Heart right ventricle (tissue), 16 donors: ENCODE measurements at places on chromosomes 7 and 10. TPM values are rescaled to one million over a fixed set of nuclear protein-coding genes. Genes with fewer than 3 reads are reported as not detected.
A peak's percentile ranks its signal among the peaks of the same experiment; 100 is the strongest.

GRCh38 chr10:38038107-38038931 is 27.8 kb downstream of the ZNF33A start:
- DNase-seq, result no peak
- H3K4me1 ChIP-seq, result peaks cover 8% of the 10 kb centered on the region
- H3K27ac ChIP-seq, result no peak overlapping the region
- peak overlapping the region; percentile 24 for H3K4me3 ChIP-seq
- H3K36me3 ChIP-seq, result no peaks in the 10 kb centered on the region

- H3K4me3 ChIP-seq, result peak overlapping the region; percentile 56
- H3K27me3 ChIP-seq, result no peaks in the 10 kb centered on the region
- no peak overlapping the region for H3K27ac ChIP-seq
- no peaks in the 10 kb centered on the region for H3K36me3 ChIP-seq
- DNase-seq, result peak; percentile 15
- H3K4me1 ChIP-seq, result peaks cover 27% of the 10 kb centered on the region
Measured at GRCh38 chr10:116274064-116274904, 1.3 kb upstream of the GFRA1 start.

DNA sequence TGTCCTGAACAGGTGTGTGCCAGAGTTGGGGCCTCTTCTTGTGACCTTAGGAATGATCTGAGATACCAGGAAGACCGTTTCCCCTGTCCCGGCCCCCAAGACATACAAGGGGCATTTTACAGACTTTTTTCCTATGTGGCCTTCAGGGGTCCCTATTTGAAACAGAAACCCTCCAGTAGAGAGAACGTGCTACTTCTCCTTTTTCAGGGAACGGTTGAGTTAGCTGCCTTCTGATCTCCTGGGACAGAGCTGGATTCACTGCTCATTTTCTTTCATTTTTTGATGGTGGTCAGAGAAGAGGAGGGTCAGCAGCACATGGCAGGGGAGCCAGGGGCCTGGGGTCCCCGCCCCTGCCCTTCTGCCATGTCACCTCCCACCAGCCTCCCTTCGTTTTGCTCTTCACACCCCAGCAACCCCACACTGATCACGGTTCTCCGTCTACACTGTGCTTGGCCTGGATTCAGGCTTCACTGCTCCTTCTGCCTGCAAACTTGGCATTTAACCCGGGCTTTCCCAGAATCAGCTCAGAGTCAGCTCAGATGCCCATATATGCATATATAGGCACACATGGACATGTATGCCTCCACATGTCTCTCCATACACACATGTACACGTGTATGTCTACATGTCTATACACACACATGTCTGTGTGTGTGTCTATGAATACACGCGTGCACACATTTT is 138.1 kb upstream of the BTBD16 start:
- DNase-seq, result no peak
- H3K36me3 ChIP-seq, result no peaks in the 10 kb centered on the region
- H3K27ac ChIP-seq, result no peak overlapping the region
- no peak overlapping the region for H3K4me3 ChIP-seq
- peaks cover 79% of the 10 kb centered on the region for H3K4me1 ChIP-seq

DNA sequence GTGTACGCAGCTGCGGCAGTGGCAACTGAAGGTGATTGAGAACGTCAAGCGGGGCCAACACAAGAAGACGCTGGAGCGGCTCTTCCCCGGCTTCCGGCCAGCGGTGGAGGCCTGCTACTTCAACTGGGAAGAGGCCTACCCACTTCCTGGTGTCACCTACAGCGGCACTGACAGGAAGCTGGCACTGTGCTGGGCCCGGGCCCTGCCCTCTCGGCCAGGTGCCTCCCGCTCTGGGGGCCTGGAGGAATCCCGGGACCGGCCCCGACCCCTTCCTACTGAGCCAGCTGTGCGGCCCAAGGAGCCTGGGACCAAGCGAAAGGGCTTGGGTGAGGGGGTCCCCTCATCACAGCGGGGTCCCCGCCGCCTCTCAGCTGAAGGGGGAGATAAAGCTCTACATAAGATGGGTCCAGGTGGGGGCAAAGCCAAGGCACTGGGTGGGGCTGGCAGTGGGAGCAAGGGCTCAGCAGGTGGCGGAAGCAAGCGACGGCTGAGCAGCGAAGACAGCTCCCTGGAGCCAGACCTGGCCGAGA is 6.5 kb downstream of the ZSWIM8 start:
- no peak overlapping the region for H3K4me3 ChIP-seq
- peaks cover 22% of the 10 kb centered on the region for H3K4me1 ChIP-seq
- H3K27ac ChIP-seq, result no peak overlapping the region
- DNase-seq, result no peak
- H3K36me3 ChIP-seq, result peaks cover 87% of the 10 kb centered on the region

DNA sequence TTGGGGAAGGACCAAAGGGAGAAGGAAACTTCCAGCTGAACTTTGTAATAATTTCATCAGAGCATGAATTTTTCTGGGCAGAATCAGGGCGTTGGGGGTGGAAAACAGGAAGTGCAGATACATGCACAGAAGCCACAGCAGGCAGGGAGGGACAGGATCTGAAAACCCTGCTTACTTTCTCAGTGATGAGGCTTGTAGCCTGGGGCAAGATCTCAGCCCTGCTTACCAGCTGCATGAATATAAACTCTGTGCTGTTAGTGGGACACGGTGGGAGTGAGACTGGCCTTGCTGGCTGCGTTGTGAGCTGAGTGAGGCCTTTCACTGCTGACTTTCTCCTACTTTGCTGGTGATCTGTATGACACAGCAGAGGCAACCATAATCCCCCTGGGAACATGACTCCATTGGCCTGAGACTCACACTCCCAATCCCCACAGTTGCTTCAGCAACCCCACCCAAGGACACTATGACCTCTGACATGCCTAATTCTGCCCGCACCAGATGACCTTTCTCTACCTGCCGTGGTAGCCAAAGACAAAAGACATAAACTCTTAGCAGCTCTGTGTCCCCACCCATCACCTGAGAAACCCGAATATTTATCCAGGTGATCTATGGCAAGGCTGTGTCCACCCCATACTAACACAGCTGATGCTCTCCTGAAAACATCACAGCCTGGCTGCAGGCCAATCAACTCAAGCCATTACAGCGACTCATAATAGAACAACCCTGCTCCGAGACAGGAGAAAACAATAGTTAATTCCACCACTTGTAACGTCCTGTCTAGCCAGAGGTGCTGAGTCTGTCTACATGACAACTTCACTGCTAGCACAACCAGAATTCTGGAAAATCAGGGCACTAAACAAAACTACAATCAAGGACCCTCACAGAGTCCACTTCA is 190.7 kb upstream of the CHRM2 start:
- no peak overlapping the region for H3K27ac ChIP-seq
- no peaks in the 10 kb centered on the region for H3K27me3 ChIP-seq
- no peaks in the 10 kb centered on the region for H3K36me3 ChIP-seq

DNA sequence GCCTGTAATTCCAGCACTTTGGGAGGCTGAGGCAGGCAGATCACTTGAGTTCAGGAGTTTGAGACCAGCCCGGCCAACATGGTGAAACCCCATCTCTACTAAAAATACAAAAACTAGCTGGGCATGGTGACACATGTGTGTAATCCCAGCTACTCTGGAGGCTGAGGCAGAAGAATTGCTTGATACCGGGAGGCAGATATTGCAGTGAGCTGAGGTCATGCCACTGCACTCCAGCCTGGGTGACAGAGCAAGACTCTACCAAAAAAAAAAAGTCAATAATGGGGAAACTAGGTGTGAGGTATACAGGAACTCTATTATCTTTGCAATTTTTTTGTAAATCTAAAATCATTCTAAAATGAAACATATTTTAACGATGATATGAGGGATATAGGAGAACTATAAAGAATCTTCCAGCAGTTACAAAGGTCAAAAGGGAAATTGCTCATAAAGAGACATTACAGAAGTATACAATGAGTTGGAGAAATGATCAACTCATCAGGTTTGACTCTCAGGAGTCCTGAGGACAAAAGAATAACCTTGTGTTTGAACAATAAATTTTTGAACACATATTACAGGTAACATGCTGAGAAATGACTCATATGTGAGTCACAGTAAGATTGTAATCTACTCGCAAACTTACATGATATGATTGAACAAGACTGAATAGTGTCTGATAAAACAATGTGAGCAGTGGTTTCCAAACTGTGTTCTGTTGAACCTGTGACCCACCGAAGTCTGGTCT is 272.6 kb downstream of the FGFR2 start:
- no peaks in the 10 kb centered on the region for H3K36me3 ChIP-seq
- H3K4me3 ChIP-seq, result no peak overlapping the region
- peaks cover 3% of the 10 kb centered on the region for H3K27me3 ChIP-seq
- no peak for DNase-seq

The CYP2C18 gene
- total RNA-seq, result not detected

The SPDYE16 gene
- not detected for total RNA-seq

The CPA4 gene
- total RNA-seq, result not detected

The RNF32 gene
- 0.21 TPM for total RNA-seq

The FKBP6 gene
- not detected for total RNA-seq

The PANK1 gene
- total RNA-seq, result 18.2 TPM
